ENCODE measurements at places on chromosomes 1 and 21.

DNA sequence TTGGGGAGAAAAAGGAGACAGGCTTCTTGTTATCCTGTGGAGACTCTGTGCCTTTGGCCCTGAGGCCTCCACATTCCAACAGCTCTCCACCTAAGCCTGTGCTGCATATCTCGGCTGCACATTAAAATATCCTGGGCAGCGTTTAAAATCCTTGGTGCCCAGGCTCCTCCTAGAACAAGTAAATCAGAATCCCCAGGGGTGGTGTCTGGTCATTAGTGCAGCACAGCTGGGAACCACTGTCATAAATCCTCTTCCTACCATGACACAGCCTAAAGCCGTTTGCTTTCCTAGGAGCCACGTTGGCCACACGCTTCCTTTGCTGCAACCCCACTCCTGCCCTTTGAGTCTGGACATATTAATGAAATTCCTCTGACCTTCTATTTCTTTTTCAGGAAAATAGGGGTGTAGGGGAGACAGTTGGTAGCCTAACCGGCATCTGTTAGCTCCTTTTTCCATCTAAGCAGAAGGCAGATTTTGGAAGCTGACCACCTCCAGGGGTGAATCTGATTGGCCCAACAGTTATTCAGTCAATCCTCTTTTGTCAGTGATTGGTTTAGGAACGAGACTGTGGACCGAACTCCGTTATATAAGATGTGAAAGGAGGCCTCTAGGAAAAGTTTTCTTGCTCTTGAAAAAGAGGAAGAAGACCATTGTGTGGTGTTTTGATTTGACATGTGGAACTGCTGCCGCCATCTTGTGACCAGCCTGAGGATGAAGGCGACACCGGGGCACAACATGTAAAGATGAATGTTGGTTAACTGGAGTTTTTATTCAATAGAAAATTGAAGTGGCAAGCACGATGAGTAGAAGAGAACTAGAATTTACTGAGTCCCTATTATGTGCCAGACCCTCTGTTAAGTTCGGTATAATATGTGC is 41.9 kb downstream of the JUN start:
- no peak for DNase-seq

DNA sequence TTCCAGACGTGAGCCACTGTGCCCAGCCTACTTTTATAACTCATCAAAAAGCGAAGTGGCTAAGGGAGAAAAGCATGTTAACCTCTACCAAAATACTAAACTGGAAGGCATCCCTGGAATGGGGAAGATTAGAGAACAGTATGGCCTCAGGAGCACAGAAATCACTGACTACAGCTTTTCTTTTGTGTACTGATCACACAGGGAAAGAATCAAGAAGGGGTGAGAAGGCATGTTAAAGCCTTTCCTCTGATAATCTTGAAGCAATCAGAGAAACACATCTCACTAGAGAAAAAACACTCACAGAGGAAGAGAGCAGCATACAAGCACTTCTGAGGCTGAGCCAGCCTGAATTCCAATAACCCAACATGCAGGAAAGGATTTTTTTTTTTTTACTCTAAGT is 10.7 kb downstream of the PCAT6 start:
- no peak for DNase-seq

DNA sequence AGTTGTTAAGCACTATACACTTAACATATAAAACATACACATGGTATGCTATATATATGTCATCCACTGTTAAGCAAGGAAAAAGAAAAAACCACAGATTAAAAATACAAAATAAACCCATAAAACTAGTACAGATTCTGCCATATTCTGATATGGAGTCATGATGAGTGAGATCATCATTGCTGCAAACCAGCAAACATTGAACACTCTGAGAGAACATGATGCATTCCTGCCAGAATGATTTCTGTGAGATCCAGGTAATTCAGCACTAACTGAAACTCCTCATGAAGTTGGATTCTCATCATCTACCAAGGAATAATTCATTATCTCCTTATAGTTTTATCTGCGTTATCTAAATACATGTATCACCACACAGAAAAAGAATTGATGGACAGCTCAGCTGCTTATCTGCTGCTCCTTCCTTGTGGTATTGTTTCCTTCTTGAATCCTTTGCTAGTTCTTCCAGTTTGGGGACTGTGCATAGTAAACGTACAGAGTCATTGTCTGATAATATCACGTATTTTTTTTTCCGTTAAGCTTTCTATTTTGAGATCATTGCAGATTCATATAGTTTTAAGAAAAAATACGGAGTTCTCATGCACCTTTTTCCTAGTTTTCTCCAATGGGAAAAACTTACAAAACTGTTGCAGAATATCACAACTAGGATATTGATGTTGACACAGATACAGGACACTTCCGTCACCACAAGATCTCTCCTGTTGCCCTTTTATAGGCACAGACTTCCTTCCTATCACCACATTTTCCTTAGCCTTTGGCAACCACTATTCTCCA is 9.3 kb downstream of the RAB4A start:
- DNase-seq: no peak

DNA sequence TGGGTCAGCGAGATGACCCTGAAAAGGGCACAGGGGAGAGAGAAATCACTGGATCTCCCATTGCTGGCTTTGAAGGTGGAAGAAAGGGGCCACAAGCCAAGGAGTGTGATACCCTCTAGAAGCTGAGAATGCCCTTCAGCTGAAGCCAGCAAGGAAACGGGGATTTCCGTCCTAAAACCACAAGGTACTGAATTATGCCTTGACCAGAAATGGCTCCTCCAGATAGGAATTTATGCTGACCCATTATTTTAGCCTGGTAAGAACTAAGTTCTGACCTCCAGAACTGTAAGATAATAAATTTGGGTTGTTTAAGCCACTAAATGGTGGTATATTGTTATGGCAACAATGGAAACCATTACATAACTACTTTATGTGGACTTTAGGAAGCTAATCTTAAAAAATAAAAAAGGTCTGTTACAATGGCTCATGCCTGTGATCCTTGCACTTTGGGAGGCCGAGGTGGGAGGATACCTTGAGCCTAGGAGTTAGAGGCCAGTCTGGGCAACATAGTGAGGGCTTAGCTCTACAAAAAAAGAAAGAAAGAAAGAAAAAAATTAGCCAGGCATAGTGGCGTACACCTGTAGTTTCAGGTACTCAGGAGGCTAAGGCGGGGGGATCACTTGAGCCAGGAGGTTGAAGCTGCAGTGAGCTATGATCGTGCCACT is 3.6 kb upstream of the H6PD start:
- DNase-seq: no peak

DNA sequence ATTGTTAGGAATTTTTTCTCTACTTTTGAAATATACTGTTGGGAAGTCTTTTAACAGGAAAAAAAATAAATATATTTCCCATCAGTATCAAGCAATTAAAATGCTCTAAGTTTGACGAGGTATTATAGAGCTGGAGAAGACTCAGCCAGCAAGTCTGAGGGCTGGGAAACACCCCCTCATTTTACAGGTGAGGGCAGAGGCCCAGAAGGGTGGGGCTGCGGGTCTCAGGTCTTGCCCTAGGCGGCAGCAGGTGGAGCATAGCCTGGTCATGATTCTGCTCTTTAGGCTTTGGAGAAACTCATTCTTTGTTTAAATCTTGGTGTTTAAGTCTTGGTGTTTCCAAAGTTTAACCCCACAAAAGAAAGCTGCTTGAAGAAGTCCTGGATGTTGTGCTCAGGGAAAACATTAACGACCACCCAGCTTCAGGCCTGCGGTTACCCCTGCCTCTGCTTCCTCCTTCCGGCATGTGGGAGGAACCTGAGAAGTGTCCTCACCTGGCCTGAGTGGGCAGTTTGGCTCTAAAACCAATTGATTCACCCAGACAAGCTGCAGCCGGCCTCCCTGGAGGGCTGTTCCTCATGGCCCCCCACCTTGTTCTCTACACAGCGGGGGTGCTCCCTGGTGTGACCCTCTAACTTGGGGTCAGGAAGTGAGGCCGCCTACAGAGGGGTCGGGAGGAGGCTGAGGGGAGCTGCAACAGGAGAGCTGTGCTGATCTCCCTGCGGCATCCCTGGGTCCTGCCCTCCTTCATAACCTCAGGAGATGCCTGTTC is 41.7 kb downstream of the OLFML2B start:
- no peak for DNase-seq

DNA sequence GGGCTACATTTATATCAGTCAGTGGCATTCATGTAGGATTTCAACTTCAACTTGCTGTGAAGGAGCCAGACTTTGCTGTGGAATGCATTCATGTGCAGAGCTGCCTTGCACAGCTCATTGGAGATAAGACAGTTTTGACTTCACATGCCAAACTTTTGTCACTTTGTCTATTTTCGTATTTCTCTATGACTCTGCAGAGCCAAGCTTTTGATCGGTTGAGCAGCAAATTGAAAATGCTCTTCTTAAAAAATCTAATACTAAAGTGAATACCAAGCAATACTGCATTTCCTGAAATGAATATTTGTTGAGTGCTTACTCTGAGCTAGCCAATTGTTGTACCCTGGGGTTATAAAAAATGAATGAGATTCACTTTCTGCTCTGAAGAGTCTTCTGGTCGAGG is 388.7 kb downstream of the ST6GALNAC3 start:
- no peak for DNase-seq

DNA sequence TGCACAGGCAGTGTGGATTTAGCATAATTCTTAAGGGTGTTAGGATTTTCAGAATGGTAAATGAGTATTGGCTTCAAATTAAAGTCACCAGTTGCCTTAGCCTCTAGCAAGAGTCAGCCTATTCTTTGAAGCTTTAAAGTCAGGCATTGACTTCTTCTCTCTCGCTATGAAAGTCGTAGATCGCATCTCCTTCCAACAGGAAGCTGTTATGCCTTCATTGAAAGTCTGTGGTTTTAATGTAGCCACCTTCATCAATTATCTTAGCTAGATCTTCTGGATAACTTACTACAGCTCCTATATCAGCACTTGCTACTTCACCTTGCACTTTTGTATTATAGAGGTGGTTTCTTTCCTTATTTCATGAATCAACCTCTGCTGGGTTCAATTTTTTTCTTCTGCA is 320.2 kb downstream of the PTPRC start:
- no peak for DNase-seq

DNA sequence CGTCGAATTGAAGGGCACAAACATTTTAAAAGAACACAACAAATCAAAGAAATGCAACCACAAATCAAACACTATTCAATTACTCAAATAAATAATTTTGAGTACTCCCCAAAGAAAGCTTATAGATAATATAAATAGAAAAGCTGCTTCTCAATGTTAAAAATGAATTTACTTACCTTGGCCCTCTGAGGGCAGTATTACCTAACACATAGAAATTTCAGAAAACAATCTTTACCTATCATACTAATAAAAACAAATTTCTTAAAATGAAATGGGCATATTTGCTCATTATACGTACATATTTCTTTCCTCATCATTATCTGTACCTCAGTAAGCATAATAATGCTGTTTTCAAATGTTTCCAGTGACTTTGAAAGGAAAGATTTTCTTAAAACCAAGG is 141.8 kb downstream of the AKT3 start:
- peak; percentile 24 for DNase-seq

Data from NCI-H748 treated with DMSO at 0.1 percent for 48 hours (cell line).